M059J (cell line): ENCODE measurements at places on chromosomes 5 and 9.
A peak's percentile ranks its signal among the peaks of the same experiment; 100 is the strongest.

GRCh38 chr9:82134010-82134409, 145.4 kb downstream of the SPATA31D1 start:
- no peak for DNase-seq

GRCh38 chr9:22363421-22363887, 83.2 kb upstream of the DMRTA1 start:
- DNase-seq, result no peak

GRCh38 chr9:137312852-137313325, 10.8 kb upstream of the NRARP start:
- no peak for DNase-seq

- peak; percentile 73 for DNase-seq
Observed at GRCh38 chr5:142422429-142422828, 97.6 kb upstream of the SPRY4 start.

DNA sequence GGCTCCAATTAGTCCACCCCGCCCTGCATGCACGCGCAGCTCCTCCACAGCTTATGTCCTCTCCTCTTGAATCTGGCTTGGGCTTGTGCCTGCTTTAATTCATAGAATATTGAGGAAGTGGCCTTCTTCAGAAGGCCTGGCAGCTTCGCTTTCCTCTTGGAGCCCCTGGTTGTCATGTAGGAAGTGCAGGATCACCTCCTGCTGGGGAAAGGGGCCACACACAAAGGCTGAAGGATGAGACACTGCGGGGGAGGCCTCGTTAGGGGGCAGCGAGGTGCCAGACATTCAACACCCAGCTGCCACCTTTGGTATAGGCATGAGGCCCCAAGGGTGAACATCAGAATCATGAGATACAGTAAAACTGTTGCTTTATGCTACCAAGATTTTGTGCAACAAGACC, 2.7 kb upstream of the CNOT6 start:
- DNase-seq, result no peak

DNA sequence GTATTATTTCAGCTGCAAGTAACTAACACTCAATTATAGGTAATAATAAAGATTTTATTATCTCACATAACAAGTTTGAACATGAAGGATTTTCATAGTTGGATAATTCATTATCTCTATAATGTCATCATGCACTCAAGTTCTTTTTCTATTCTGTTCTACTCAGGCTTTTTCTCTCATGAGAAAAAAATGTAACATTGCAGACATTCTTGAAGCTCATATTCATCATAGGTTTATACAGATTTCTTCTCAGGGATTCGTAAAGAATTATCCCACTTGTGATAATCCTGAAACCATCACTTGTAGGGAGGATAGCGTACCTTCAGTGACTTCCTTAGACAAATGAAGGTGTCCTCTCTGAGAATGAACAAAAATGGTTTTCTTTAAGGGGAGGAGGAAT, 150.3 kb downstream of the XRCC4 start:
- no peak for DNase-seq

GRCh38 chr9:99855467-99856176, 33.9 kb downstream of the NR4A3 start:
- DNase-seq, result no peak

- peak; percentile 85 for DNase-seq
Observed at GRCh38 chr9:114207034-114207810, 51.9 kb downstream of the COL27A1 start.

GRCh38 chr5:73733219-73733618, 107.2 kb downstream of the ARHGEF28 start:
- no peak for DNase-seq

GRCh38 chr5:66851306-66851705, 255.1 kb downstream of the MAST4 start:
- peak; percentile 19 for DNase-seq

GRCh38 chr5:25006237-25006636, 361.5 kb upstream of the CDH10 start:
- DNase-seq, result no peak

DNA sequence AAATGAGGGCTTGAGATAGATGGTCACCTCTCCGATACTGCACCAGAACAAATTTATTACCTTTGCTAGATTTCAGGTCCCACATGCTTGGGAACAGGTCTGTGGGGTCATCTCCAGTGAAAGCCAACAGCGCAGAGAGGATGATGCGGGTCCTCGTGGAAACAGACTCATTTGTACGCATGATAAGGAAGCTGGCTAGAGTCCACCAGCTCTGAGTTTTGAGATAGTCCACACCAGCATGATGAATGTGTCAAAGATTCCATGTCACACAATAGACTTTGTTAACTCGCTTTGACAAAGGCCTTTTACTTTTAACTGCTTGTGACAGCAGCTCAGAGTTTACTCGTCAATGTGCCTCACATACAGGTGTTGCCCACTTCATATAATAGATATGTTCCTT, 105.4 kb upstream of the TBCA start:
- no peak for DNase-seq

- DNase-seq, result peak; percentile 37
Observed at GRCh38 chr9:5783982-5784381, 48.9 kb downstream of the ERMP1 start.

GRCh38 chr5:77419644-77420582, 72.2 kb downstream of the WDR41 start:
- no peak for DNase-seq

GRCh38 chr5:91794455-91794854, 411.3 kb upstream of the ARRDC3 start:
- DNase-seq, result no peak

DNA sequence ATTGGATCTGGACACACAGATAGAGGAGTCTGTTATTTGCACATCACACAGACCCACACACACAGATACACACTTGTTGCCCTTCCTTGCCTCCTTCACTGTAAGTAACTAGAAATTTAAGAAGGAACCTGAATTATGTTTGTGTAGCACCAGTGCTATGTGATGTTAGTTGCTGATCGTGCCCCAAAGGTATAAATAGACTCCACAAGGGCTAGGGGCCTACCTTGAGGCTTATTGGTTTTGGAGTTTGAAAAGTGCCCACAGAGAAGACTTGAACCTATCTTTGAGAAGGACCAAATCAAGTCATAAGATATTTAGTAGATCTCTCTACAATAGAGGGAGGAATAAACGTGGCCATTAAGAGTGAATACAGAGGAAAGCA, 8.8 kb upstream of the TGFBI start:
- DNase-seq, result no peak

DNA sequence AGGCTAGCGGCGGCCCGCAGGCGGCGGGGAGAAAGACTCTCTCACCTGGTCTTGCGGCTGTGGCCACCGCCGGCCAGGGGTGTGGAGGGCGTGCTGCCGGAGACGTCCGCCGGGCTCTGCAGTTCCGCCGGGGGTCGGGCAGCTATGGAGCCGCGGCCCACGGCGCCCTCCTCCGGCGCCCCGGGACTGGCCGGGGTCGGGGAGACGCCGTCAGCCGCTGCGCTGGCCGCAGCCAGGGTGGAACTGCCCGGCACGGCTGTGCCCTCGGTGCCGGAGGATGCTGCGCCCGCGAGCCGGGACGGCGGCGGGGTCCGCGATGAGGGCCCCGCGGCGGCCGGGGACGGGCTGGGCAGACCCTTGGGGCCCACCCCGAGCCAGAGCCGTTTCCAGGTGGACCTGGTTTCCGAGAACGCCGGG, 253 bp downstream of the SLC12A2 start:
- no peak for DNase-seq

- DNase-seq, result peak; percentile 14
Observed at GRCh38 chr5:60960591-60960990, 15.6 kb downstream of the NDUFAF2 start.

DNA sequence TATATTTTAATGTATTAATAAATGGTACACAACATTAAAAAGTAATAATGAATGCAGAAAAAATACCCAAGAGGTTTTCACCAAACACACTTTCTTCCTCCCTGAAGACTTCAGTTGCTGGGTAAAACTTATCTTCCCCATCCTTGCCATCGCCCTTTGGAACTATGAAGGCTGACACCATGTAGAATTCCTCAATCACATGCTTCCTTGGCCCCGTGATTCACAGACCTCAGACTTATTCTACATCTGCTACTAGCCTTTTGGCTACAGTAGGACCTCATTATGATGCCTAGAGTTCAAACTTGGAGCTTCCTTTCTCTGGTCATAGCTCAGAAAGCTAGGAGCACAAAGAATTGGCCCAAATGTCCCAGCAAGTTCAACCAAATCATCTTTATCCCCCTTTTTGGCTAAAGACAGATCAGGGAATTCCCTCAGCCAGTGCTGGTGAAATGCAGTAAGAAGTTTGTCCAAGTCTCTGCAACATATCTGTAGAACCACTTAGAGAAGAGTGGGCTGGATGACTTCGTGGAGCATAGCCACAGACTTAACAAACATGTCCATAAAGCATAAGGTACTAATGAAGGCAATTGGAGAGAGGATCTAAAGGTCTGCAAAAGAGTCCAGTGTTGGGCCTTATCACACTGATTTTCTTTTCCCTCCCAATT, 253.5 kb downstream of the SEC61B start:
- no peak for DNase-seq
